Stimulated activated CD4-positive, alpha-beta T cell treated with anti-CD3 and anti-CD28 coated beads, TNF-alpha, amount 100 ng/mL, for 48 hours (primary cell): ENCODE measurements at places on chromosomes 4 and X.
A peak's percentile ranks its signal among the peaks of the same experiment; 100 is the strongest.

DNA sequence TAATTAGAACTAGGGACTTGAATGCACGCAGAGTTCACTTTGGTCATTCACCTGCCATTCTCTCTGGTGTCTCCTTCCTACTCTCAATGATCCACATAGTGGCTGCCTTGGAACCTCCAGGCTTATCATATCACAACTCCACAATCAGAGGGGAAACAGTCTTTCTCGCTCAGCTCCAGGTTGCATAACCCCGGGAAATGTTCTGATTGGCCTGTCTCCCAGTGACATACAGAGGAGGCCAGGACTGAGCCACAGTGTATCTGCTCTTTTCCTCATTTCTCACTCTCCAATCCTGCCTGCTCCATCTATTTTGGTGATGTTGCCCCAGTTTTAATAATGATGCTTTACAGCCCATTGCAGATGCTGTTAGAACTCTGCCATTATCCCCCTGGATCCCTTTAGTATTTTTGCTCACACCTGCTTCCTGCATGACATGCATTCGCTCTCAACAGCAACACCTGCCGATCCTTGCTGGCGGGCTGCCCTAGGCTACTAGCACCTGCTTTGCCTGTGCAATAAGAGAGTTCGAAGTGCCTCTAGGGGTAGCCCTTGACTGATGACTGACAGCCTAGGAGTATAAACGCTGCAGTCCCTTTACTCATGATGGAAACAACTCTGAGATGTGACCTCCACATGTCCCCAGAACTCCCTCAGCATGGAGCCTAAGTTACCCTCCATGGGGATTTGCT is 211.3 kb upstream of the RPS6KA3 start:
- DNase-seq, result no peak

DNA sequence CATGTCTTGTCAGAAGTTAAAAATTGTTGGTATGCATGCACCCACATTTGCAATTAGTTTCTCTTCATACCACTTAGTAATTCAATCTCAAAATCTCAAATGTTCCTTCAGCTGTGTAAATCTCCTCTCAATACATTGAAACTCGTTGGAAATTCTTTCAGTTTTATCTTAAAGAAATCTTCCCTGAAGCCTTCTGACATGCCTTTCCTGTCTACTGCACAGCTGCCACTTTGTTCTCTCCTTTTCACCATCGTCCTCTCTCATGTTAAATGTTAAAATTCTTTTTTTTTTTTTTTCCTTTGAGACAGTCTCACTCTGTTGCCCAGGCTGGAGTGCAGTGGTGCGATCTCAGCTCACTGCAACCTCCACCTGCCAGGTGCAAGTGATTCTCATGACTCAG is 30.9 kb downstream of the MCUB start:
- no peak for DNase-seq

- peak; percentile 36 for DNase-seq
Measured at GRCh38 chr4:108171339-108172230, 2.9 kb upstream of the LEF1 start.

DNA sequence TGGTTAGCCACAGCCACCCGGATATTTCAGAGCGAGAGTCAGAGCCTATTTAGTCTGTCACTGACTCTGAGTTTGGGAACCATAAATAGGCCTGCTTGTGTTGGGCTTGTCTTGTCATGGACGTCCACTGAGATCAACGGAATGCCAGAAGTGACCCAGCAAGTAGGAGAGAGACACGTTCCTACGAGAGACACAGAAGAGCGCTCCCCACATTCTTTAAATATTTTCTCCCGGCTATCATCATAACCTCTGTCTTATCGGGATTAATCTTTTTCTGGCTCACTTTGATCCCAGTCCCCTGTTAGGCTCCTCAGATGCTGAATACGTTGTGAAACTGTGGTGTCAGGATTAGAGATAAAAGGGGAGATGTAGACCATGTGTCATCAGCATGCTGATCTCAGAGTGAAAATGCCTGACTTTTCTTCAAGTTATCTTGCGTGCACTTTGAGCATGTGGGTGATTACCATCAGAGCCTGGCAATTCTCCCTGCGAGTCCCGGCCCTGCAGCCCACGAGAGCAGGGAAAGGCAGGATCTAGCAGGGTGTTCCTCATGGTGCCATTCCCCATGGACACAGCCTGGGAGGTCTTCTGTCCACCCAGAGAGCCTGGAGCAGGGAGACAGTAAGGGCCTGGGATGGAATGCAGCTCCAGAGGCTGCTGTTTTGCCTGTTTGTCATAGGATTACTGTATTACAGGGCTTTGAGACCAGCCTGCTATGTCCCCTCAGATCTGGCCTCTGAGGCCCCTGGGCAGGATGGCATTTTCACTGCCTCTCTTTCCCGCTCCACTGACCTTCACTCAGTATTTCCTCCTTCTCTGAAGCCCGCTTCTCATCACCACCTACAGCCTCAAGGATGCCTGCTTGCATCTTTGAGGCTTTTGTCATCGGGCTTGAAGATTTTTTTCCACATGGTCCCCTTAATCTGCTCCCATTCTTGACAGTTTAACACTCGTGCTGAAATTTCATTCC is 2.8 kb upstream of the TENM3 start:
- DNase-seq, result no peak

DNA sequence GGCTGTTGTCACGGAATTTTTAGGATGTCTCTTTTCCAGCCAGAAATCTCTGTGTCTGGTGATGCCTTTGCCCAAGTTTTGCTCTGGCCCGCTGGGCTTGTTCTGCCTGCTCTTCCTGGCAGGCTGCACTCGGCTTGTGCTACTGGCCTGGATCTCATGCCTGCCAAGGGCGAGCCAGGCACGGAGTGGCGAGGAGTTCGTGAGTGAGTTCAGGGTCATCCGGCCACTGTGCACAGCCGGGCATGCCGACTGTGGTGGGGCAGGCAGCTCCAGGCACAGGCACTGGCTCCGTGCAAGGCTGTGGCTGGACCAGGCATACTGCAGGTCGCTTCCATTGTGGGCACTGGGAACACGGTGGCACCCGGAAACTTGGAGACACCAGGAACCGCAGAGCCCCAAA is 129.1 kb downstream of the ARHGAP10 start:
- no peak for DNase-seq

GRCh38 chr4:76752861-76753501 is 145.0 kb downstream of the SOWAHB start:
- no peak for DNase-seq

DNA sequence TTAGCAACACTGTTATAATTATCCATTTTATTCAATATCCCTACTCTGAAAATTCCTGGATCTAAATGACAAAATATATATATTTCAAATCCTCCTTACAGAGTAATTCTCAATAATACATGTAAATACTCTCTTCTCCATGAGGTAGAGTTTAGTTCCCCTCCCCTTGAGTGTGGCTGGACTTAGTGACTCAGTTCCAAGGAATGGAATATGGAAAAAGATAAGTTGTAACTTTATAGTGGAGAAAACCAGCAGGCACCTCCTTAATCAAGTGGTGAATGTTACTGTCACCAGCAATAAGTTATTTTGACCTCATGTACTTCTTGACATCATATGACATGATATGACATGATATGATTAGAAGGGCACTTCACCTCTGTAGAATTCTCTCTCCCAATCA is 302.0 kb downstream of the RAB28 start:
- no peak for DNase-seq

- DNase-seq, result no peak
Measured at GRCh38 chrX:136159611-136160025, 12.3 kb downstream of the FHL1 start.

- no peak for DNase-seq
Measured at GRCh38 chr4:17665346-17665745, 50.9 kb downstream of the MED28 start.

GRCh38 chrX:137587151-137587550 is 21.2 kb downstream of the ZIC3 start:
- no peak for DNase-seq

DNA sequence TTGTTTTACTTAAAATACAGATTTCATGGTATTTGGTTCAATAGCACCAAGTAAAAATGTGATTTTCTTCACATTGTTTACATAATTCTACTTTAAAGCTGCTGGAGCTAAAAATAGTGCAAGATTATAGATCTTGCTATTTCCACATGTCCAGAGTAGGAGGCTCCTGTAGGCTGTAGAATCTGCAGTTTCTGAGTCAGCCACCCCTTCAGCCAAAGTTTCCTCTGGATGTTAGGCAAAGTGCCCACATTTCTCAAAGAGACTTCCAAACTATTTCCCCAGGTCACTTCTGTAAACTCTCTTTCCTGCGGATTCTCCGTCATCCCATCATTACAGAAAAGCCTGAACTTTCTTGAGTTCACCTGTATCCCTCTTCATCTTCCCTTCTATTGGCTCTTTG is 342.5 kb upstream of the FSTL5 start:
- DNase-seq, result no peak

DNA sequence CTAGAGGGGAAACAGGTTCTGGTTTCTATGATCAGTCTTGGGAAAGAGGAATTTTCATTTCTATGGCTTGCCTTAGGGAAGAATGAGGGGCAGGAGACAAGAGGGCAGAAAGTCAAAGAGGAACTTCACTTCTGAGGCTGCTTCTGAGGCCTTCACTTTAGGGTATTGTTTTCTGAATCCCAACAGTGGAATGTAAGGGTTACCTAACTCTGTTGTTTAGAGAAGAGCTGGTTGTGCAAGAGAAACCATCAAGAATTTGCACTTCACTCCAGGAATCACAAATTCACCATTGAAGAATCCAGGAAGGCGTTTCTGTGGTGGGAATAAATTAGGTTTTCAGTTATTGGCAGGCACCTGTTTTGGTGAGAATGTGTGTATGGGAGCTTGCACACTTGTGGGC is 126.7 kb upstream of the AMOT start:
- no peak for DNase-seq

DNA sequence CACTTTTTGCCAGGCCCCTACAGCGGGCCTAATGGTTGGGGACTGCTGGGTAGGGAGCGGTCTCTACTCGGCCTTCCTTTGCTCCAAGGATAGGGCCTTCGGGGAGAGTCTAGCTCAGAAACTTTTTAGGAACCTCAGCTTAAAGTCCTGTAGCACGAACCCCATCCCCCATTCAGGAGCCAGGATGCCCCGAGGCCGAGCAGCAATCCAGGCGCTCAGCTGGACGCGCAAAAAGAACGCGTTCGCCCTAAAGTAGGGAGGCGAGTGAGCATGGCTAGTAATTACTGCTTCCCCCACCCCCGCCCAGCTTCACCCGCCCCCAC is 9.7 kb downstream of the POU4F2 start:
- DNase-seq, result no peak

GRCh38 chr4:145815027-145815612 is 123.5 kb downstream of the ZNF827 start:
- DNase-seq, result no peak

GRCh38 chrX:39493168-39493567 is 604.6 kb downstream of the BCOR start:
- no peak for DNase-seq

GRCh38 chrX:18098763-18099162 is 121.9 kb downstream of the BEND2 start:
- no peak for DNase-seq

GRCh38 chr4:1821679-1822567 is 28.8 kb downstream of the FGFR3 start:
- DNase-seq, result no peak

- no peak for DNase-seq
Measured at GRCh38 chrX:42047886-42048285, 124.5 kb upstream of the CASK start.

DNA sequence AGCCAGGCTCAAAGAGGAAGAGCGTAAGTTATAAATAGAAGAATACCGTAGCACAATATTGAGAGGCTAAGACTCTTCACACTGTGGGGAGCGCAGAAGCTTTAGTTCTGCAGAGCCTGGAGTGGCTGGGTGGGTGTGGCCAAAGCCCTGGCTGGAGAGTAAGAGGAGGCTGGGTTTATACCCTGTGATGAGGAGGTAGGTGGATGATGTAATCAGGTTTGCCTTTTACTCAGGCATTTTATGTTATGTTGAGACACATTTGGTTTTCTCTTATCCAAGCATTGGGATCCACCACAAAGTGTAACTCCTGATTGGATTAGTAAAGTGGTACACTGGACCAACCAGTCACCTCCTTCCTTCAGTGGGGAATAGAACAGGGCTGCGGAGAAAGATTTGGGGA is 13.9 kb downstream of the CDS1 start:
- no peak for DNase-seq

GRCh38 chr4:168129046-168129772 is 36.9 kb downstream of the ANXA10 start:
- no peak for DNase-seq

GRCh38 chr4:184807797-184808712 is 17.7 kb downstream of the ACSL1 start:
- no peak for DNase-seq

- DNase-seq, result no peak
Measured at GRCh38 chrX:80423744-80424143, 3.5 kb downstream of the TENT5D start.

GRCh38 chr4:163922302-163922701 is 427.8 kb downstream of the TMA16 start:
- no peak for DNase-seq

DNA sequence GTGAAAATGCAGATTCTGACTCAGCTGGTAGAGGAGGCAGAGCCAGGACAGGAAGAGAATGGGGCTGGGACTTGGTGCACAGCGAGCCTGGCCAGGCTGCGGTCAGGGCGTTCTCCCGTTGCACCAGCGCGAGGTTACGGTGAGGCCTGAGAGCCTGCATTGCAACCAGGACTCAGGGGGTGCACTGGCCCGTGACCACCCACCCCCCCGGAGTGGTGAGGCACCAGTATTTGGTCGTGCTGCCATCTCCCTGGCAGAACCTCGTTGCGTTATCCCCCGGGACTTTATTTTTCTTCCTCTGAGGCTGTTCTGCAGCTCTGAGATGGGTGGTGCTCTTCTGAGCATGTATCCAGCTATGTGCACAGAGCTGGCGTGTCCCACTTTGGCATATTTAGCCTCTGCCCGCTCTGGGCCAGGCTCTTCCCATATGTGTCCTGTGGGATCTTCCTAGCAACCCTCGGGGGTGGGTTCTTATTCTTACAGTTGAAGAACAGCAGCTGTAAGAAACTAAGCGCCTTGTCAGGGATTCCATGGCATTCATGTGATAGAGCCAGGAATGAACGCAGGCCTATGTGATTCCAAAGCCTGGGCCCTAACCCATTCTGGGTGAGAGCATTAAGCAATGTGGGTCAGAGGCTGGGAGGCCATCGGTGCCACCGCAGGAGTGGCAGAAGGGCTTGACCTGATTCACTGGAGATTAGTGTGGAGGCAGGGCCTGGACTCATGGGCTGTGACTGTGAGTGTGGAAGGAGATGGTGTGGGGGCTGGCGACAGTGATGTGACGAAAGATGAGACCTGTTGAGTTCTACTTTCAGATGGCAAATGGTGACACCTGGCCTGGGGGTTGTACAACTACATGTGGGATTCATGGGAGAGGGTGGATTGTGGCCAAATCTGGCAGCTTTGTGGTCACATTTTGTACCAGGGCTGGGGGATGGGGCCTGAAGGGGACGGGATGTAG is 3.1 kb downstream of the TADA2B start:
- DNase-seq, result no peak
